ENCODE measurements at places on chromosomes 3 and 15. TPM values are rescaled to one million over a fixed set of nuclear protein-coding genes. Genes with fewer than 3 reads are reported as not detected.
A peak's percentile ranks its signal among the peaks of the same experiment; 100 is the strongest.

DNA sequence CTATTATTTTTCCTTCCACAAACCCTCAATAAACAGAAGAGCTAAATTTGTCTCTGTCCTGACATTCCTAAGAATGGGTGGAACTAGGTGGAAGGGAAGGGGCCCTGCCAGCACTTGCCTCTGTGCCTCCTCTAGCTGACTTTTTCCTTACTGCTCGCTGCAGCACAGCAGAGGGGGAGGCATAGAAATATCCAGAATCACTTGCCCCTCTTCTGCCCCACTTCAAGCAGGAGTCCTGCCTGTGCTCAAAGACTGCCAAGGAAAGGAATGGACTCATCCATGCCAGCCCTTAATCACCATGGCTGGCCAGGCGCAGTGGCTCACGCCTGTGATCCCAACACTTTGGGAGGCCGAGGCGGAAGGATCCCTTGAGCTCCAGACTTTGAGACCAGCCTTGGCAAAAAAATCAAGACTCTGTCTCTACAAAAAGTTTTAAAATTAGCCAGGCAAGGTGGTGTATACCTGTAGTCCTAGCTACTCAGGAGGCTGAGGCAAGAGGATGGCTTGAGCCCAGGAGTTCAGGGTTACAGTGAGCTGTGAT is 51.8 kb downstream of the ADCY5 start:
- no peak for DNase-seq

Gene CKMT1A
- not detected for total RNA-seq

Gene HRG
- not detected for total RNA-seq

Gene CCDC71
- 17.5 TPM for total RNA-seq

GRCh38 chr3:47414161-47414564 is 33.3 kb downstream of the PTPN23 start:
- peak; percentile 64 for DNase-seq

Gene OR5H14
- not detected for total RNA-seq

Gene FAM81A
- total RNA-seq = 4.7 TPM

DNA sequence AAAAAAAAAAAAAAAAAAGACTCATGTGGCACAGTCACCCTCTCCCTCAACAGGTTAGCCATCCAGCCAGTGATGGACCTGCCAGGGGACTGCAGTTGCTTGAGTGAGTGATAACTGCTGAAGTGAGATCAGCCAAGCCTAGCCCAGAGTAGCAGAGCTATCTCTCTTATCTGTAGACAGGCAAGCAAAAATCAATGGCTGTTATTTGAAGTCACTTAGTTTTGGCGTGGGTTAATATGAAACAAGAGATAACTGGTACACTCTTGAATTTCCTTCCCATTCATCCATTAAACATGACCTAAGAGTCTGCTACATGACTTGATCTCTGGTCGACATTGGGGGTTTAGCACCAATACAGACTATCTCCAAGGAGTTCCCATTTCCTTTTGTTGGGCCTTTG is 51.2 kb upstream of the TNIK start:
- no peak for DNase-seq

Data from sigmoid colon (tissue), 7 donors.